ENCODE measurements at places on chromosomes 2 and 18.
A peak's percentile ranks its signal among the peaks of the same experiment; 100 is the strongest.

DNA sequence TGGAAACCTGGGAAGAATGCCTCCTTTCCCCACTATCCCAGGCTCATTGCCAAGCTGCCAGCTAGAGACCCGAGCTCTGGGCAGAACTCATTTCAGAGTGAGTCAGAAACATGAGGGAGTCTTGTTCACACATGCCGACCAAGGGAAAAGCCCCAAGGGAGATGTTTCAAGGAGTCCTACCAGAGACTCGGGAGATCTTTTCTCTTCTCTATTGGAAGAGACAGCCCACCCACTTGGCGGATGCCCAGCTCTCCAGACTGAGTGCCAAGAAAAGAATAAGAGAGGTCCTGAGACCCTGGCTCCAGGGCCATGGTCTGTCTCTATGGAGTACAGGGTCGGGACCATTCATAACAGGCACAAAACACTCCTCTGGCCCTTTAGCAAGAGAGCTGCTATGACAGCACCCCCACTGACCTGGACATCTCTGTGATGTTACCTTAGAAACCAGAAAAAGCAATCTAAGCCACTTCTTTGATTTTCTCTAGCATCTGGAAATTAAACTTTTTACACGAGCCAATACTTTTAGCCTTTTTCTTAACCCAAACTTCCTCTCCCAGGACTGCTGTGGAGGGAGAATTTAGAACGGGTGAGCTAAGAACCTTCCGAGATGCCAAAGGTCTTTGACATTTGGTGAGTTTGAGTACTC, 18.5 kb upstream of the IGFBP5 start:
- DNase-seq, result peak; percentile 99

- DNase-seq, result no peak
Measured at GRCh38 chr2:98816281-98816680, 85.3 kb upstream of the MGAT4A start.

- DNase-seq, result no peak
Measured at GRCh38 chr2:166960702-166961270, 72.5 kb downstream of the XIRP2 start.

GRCh38 chr2:135664623-135665068, 77.0 kb upstream of the UBXN4 start:
- peak; percentile 44 for DNase-seq

DNA sequence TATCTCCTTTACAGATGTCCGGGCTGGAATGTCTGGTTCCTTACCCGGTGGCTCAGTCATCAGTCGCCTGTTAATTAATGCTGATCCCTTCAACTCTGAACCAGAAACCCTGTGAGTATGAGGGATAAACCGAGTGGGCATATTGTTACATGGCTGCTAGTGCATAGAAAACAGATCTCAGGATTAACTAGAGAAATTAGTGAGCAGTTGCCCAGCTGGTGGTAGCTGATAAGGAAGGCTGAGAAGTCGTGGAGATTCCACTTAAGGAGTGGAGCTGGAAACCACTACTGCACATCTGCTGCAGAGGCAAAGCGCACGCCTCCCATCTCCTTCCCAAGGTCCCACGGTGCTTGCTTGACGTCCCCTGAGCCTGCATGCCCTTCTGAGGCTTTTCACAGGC, 97.7 kb downstream of the DGKD start:
- DNase-seq, result no peak

DNA sequence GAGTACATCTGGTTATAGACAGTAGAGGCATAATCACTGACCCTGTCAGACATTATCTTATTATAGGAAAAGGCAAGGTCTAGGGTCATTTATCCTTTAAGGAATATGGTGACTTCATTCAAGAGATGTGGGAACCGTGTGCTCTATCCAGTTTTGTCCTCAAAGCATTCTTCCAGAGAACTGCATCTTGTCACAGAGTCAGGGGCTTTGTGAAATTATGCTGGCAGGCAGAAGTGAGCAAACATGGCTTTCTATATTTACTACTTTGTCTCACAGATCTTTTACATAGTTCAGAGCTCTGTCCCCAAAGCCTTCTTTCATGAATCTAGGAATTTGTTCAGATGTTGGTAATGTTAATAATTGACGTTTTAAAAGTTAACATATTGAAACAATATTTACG, 177.4 kb downstream of the ASXL3 start:
- no peak for DNase-seq

GRCh38 chr2:219402665-219403515, 15.2 kb upstream of the DNPEP start:
- peak; percentile 85 for DNase-seq

GRCh38 chr2:151085181-151085611, 176.5 kb downstream of the RBM43 start:
- DNase-seq, result no peak

- no peak for DNase-seq
Measured at GRCh38 chr2:105954891-105955290, 210.2 kb downstream of the NCK2 start.

DNA sequence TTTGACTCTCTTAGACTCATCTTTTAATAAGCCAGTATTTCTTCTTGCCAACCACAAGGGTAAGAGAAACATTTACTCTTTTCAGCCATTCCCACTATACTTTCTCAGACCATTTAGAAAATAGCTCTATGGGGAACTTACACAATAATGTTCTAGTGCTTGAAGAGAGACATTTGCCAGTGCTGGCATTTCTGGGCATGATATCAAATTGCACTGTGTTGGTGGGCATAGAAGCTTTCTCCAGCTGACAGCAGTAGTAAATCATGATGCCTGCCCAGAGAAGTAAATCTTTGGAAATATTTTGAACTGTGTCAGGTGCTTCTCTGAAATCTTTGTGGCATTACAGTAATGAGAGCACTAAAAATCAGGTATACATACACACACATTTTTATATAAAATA, 346.6 kb downstream of the CBLN2 start:
- DNase-seq, result no peak

Measured in fibroblast of skin of back (primary cell).